Urinary bladder (tissue), 4 donors: ENCODE measurements at places on chromosomes 7 and 10.

DNA sequence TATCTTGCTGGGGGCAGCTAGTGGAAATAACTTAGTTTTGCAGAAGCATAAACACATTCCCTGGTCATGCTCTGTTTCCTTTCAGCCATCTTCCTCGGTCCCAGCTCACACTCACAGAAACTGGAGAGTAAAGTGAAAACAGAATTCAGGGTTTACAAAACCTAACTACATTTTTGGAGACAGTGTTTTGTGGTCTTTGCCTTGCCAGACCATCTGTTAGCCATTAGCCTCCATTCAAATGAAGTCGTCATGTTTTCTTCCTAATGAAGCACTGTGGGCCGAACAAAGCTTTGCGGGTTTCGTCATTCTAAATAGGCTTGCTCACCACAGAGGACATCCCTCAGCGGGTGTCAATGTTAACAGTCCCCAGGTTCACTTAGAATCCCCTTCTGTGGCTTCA, 214.6 kb upstream of the TMEM72 start:
- no peak for DNase-seq

DNA sequence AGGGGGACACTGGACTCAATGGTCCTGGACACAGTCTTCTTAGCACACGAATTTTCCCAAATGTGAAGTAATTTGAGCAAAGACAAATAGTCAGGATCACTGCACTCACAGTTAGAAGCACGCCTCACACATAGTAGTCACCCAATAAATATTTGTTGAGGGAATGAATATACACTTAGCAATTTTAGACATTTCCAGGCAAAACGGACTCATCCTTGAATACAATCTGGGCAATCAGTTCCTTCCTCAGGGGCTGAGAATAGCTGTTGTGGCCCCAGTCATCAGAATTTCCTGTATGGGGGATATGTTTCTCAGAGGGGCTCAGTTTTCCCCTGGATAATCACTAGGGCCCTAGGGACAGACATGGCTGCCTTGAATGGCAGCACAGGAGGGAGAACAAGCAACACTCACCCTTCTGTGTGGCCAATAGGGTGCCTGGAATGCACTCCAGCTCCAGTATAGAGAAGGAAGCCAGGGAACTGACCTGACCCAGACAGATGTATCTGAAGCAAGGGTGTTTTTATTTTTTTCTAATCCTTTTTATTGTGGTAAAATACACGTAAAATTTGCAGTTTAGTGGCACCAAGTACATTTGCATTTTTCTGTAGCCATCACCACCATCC, 282.7 kb upstream of the ZNF32 start:
- DNase-seq: no peak

- DNase-seq: no peak
Observed at GRCh38 chr7:19296617-19297016, 151.4 kb upstream of the FERD3L start.

GRCh38 chr10:29181936-29182335, 106.9 kb upstream of the LYZL1 start:
- no peak for DNase-seq

GRCh38 chr7:131498237-131498885, 58.1 kb downstream of the PODXL start:
- DNase-seq: no peak

DNA sequence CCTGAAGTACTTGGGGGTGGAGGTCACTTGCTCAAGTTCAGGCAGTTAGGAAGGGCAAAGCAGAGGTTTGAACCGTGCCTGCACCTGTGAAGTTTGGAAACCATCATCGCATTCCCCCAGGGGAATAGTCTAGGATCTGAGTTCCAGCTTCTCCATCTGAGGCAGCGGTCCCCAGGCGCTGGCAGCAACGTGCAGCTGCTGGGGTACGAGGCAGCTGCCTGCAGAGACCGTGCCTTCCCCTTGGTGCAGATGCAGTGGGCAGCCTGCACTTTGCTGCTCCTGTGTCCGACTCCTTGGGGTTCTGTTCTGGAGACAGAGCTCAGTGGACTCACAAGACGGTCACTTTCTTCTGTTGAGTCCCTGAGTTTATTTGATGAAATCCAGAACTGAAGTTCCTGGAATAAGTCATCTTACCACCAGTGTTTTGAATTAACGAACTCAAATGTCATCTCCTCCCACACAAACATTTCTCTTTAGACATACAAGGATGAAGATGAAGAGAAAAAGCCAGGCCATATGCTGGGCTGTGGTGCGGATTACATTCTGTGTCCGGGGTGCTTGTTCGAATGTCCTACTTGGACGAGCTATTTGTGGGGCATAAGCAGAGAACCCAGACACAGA, 19.9 kb upstream of the GIMAP8 start:
- DNase-seq: no peak

- no peak for DNase-seq
Observed at GRCh38 chr10:108633046-108633445, 1290.3 kb downstream of the XPNPEP1 start.

GRCh38 chr7:95871075-95871848, 98.9 kb downstream of the DYNC1I1 start:
- DNase-seq: no peak

DNA sequence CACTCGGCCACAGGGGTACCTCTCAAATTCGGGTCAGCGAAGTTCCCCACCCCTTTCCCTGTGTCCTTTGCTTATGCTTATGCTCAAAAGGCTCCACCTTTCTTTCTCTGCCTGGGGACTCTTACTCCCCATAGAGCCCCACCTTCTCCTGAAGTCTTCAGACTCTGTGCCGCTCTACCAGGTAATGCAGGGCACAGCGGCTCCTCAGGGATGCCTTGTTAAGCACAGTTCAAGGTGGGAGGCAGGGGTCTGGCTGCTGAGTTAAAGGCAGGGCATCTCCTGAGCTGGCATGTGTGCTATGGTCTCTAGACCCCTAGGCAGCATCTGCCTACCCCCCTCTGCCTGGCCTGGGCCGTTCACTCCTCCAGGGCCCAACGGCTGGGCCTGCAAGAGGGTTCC, 3.0 kb upstream of the CXCL12 start:
- no peak for DNase-seq

DNA sequence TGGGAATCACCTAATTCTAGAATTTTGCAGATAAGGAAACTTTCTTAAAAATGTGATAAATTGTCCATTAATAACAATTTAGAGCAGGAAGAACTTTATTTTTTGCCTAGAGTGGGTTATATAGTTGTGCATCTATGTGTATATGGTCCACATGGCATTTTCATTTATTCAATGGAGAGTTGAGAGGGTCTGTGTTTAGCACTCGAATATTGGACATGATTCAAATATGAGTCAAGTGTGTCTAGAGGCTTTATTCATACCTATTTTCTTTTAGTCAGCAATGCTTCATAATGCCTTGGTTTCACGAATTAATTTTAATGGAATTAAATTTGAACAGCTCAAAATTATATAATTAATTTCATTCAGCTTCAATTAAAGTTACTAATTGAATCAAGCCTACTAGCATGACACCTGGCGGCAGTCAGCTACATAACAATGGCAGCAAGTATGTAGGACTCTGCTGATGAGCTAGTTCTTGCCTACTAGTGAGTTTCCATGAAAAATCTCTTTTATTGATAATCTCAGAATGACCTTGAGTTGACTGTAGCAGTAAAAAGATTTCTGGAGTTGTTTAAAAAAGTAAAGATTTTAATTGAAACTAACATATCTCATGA, 17.7 kb downstream of the MDFIC start:
- DNase-seq: no peak

DNA sequence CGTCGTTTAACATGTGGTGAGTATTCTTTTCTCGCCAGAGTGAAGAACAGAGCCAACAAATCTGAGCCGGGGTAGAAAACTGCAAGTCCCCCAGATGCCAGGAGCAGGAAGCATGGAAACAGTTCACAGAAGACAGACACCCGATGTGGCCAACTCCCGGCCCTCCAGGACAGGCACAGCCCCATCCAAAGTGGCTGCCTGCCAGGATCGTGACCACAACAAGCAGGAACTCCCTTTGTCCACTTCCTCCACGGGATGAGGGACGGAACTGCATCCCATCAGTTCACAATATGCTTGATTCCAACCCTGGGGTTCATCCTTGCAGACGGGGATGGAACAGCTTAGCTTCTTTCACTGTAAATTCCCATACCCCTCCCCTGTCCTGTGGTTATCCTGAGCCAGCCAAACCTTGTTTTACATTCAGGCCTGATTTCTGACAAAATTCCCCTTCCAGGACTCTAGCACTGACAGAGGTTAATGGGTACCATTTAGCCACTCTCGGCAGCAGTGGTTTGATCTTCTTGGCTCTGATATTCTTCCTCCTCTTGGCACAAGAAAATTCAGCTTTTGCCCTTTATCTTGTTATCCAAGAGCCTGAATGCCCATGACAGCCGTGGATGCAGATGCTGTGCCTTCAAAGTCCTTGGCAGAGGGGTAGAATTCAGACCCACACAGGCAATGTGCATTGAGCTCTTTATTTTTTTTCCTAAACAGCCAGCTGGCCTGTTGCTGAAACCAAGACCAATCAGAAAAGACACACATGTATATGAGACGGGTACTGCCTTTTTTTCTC, 105.5 kb upstream of the FAM204A start:
- no peak for DNase-seq
